CD4-positive, alpha-beta memory T cell (primary cell): ENCODE measurements at places on chromosomes 4 and X.

DNA sequence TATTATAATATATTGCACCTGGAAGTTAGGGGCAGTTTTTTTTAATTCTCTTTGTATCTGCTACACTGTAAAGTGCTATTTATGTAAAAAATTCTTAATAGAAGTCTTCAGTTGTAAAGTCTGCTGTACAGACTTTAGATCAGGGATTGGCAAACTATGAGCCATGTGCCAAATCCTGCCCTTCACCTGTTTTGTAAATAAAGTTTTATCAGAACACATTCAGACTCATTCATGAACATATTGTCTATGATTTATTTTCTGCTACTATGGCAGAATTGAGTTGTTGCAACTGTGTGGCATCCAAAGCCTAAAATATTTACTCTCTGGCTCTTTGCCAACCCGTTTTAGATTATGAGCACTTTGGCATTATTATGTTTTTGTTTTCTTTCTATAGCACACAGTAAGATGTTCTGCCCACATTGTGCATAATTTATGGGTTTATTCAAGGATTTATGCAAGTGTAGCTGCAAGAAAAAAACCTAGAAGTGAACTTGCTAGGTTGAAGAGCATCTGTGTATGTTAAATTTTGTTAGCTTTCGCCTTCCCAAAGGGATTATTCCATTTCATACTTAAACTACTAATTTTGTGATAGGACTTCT, 56.9 kb downstream of the CLCN3 start:
- no peak for DNase-seq

DNA sequence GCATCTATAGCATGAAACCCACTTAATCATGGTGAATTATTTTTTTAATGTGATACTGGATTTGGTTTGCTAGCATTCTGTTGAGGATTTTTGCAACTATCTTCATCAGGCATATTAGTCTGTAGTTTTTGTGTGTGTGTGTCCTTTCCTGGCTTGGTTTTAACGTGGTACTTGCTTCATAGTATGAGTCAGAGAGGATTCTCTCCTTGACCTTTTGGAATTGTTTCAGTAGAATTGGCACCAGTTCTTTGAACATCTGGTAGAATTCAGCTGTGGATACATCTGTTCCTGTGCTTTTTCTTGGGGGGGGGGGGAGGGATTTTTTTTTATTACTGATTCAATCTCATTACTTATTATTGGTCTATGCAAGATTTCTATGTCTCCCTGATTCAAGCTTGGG, 232.0 kb upstream of the KLF8 start:
- DNase-seq: no peak

DNA sequence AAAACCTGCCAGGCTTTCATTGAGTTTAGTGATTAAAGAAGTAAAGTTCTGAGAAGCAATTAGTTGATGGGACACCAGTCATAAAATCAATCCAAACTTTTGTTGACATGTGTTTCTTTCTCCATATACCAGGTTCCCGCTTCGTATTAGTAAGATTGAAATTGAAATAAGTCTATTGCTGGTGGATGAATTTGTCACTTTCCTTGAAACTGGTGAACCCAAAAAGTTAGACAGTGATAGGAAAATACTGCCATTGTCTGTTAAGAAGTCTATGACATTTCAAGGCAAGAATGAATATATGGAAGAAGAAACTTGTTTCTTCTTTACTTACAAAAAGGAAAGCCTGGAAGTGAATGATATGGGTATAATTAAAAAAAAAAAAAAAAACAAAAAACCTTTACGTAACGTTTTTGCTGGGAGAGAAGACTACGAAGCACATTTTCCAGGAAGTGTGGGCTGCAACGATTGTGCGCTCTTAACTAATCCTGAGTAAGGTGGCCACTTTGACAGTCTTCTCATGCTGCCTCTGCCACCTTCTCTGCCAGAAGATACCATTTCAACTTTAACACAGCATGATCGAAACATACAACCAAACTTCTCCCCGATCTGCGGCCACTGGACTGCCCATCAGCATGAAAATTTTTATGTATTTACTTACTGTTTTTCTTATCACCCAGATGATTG, at the start of gene CD40LG:
TSS of gene CD40LG (plus strand) at position 482 of the 684 bp plus-strand sequence. CDS start at position 573, 91 bp downstream.
- DNase-seq: no peak

- DNase-seq: no peak
Observed at GRCh38 chr4:175562542-175562941, 249.5 kb downstream of the GPM6A start.

DNA sequence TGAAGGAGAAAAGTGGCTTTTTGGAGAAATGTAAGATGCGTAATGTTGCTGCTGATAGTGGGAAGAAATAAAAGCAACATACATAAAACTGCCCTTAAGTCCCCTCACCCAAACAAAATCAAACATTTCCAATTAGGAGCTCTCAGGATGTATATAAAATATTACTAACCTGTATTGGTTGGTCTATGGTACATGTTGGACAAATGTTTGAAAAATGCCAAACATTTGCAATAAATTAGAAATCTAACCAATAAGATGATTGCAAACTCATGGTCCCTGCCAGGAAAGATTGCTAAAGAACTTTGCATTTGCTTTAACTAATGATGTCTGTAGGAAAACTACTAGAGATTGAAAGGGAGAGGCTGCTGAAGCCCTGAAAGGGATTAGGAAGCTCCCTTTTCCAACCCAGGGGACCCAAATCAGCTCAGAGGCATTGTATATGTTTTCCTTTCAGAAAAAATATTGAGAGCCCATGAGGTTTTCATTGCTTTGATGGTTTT, 1.8 kb downstream of the SFRP2 start:
- no peak for DNase-seq

DNA sequence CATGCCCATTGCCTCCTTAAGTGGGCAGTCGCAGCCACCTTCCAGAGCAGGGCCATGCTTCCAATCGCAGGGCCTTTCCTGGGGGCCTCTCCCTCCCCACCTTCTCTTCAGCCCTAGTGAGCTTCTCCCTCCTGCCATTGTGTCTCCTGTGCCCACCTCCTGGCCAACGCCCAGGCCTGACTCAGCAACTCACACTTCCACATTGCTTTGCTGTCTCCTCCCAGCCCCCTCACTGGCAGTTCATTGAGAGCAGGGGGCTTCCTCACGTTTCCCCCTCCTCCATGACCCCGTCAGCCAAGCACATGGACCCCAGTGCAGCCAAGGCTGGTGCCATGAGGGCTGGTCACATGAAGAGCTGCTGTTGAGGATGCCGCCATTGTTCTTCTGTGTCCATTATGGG, 25.9 kb downstream of the HTRA3 start:
- DNase-seq: no peak

- DNase-seq: no peak
Observed at GRCh38 chrX:132933170-132933569, 25.3 kb downstream of the HS6ST2 start.

DNA sequence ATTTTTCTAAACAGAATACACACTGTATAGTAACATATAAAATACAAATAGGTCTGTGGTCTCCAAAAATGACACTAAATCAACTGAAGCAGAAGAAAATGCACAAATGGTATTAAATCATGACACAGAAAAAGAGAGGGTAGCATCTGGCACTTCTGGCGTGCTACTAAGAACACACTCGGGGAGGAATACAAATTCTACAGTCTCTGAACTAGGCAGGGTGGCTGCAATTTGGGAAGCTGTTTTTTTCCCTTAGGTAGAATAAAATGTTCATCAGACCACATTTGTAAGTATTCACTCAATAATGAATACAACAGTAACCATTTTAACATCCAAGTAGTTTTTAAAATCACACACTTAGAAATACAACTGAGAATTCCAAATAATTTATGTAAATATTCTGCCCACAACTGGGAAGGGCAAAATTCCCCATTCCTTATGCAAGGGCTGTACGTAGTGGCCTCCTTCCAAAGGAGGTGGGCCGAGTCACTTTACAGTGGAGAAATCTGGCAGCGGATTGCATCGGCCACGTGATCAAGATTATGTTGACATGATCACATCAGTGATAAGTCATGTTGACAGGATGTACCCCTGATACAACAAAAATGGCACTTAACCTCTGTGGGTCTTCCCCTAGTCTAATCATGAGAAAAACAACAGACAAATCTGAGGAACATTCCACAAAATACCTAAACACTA, 101.1 kb downstream of the TSPAN5 start:
- DNase-seq: no peak
